ENCODE measurements at places on chromosomes 5 and 9.

DNA sequence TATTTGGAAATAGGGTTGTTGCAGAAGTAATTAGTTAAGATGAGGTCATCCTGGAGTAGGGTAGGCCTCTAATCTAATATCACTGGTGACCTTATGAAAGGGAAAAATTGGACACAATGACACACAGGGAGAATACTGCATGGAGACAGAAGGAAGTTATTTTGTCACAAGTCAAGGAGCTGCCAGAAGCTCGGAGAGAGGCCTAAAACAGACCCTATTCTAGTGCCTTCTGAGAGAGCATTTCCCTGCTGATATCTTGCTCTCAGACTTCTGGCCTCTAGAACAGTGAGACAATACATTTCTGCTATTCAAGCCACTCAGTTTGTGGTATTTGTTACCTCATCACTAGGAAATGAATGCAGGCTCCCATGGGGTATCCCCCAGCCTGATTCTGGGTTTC, 332.9 kb downstream of the CSNK1G3 start:
- DNase-seq: no peak

DNA sequence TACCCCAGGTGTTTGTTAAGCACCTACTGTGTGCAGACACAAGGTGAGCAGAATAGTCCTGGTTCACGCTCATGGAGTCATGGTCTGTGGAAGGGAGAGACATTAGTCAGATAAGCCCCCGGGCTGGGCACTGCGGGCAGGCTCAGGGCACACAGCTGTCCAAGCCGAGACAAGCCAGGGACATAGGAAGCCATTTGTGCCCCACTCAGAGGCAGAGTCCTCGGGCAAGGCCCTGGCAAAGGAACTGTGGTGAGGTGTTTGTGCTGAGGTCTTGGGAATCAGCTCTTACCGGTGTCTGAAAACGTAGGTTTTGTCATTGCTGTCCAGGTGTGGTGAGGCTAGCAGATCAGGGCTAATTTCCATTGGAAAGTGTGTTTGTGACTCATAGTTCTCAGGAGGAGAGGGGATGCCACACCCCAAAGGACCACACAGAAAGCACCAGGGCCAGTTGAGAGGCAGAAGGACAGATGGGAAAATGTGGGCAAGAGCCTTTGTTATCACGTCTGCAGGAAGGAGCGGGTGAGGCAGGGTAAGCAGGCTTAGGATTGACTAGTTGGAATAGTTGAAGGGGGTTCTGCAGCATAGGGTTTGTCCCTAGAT, 46.1 kb upstream of the NEURL1B start:
- DNase-seq: no peak

- no peak for DNase-seq
These were observed 11.2 kb downstream of the DNAJB5 start for GRCh38 chr9:35000535-35001284.

DNA sequence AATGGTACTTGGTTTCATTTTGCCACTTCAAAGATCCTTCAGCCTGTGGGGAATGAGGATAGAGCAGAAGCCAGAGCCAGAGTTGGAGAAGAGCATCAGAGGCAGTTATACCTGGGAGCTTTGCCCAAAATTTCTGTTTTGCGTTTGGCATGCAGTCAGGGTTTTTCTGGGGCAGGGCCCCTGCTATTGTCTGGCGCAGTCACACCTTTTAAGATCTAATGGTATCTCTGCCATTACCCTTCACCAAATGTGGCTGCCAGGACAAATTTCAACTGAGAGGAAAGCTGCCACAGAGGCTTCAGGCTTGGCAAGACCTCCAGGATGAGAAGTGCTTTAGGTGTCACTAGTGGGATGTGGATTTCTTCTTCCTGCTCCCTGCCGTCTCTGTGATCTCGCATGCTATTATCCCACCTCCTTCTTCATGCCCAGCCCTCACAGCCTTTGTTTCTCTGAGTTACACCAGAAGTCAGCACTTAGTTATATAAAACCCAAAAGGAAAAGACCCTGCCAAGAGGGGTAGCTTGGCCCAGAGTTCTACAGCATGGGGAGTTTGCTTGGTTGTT, 357.0 kb downstream of the TLE4 start:
- peak; percentile 73 for DNase-seq

DNA sequence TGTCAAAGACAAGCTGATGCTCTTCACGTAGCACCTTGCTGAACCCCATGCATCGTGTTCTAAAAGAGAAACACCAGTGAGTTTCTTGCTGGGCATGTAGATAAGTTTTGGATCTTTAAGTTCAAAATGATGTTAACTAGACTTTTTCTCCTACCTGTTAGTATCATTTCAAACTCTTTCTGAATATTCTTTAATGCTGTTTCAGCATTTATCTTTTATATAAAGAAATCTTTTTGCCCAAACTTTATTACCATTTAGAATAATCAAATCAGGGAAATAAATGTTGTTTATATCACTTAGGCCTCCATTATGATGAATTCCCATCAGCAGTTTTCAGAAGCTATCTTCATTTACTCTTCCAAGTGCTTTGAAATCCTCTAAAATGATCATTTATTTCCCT, 542.8 kb downstream of the CDH10 start:
- DNase-seq: no peak

DNA sequence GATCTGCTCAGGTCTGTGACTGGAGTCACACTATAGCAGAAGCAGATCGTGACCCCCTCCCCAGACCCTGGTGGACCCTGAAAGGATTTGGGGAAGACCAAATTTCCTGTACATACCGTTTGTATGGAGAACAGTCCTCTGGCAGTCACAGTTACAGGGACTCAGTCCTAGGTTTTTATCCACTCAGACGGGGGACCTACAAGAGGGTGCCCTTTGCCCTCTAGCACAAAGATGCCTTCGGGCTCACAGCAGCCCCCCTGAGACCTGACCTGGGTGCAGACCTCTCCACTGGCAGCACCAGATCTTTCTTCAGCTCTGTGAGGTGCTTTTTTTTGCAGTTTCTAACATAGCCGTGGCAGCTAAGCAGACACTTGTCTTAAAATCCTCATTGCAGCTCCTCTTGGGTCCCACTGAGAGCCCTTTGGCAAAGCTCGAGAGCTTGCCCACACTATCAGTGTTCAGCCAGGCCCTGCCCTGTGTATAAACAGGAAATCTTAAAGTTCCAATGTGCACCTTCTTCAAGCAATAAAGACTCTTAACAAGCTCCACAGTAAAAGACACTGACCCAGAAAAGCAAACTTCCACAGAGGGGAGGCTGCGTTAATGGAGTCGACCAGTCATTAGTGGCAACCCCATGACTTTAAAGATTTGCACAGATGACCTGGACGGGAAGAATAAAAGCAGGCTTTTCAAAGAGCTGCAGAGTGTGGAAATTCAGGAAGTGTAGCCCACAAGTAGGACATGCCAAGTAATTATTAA, 71.8 kb upstream of the LHFPL2 start:
- no peak for DNase-seq

DNA sequence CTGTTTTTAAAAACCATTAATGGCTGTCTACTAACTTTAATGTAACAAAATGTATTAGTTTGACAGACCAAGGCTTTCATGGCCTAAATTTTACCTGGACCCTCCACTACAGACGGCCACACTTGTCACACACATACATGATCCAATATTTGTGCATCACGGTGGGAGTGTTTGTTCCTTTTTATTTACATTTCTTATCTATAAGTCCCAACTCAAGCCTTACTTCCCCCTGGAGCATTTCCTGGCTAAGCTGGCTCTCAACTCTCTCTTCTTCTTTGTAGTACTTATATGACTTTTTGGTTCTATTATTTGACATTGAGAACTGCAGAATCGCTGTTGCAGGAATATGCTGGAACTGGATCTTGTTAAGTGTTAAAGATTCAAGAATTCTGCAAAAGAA, 534.4 kb downstream of the RAB3C start:
- DNase-seq: no peak

DNA sequence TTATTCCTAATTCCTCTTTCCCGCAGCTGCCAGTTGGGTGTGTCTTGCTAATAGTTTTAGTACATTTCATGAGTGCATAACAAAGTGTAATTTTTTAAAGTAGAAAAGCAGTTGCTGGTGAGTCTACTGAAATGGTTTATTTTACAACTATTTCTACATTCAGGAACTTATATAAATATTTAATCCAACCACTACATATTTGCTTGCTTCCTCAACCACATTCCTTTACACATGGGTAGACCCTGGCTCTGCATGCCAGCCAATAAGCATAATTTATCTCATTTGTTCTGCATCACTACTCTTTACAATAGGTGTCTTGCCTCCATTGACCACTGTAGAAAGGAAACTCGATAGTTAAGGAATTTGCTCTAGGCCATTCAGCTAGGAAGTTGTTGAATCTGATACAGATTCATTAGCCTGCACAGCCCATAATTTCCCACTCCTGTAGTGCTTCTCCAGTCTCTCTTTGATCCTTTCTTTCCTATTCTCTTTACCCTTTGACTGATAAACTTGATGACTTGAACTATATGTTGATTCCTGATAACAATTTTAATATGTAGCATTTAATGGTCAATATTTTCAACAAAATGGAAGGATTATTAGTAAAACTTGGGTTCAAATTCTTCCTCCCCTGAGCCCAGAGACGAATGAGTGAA, 342.5 kb upstream of the ACTBL2 start:
- no peak for DNase-seq

GRCh38 chr9:110278080-110278707, 21.9 kb upstream of the TXN start:
- no peak for DNase-seq

GRCh38 chr5:78549043-78549442, 99.5 kb downstream of the LHFPL2 start:
- DNase-seq: no peak

GRCh38 chr5:177604116-177604521, 4.2 kb downstream of the B4GALT7 start:
- DNase-seq: no peak

GRCh38 chr9:130890124-130890523, 6.5 kb downstream of the QRFP start:
- no peak for DNase-seq

DNA sequence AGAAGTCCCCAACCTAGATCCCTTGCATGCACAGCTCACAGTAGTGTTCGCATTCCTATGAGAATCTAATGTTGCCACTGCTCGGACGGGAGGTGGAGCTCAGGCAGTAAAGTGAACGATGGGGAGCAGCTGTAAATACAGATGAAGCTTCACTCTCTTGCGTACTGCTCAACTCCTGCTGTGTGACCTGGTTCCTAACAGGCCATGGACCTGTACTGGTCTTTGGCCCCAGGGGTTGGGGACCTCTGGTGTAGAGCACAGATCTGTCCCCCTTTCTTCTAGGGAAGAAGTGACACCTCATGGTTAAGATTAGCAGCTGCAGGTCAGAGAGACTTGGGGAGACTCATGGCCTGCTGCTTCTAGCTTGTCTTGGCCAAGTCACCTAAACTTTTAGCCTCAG, 7.1 kb downstream of the ARHGEF28 start:
- no peak for DNase-seq
